ENCODE measurements at places on chromosomes 2 and 18. TPM values are rescaled to one million over a fixed set of nuclear protein-coding genes. Genes with fewer than 3 reads are reported as not detected.

ST6GAL2 gene
- total RNA-seq = not detected

GRCh38 chr2:23690421-23691105, 236.4 kb downstream of the ATAD2B start:
- no peak for DNase-seq

- DNase-seq = no peak
Measured at GRCh38 chr2:19120181-19120580, 238.2 kb downstream of the OSR1 start.

GRCh38 chr2:9166579-9167377, 39.8 kb upstream of the ASAP2 start:
- no peak for DNase-seq

- peak; percentile 14 for DNase-seq
Measured at GRCh38 chr2:61853086-61853846, 594 bp downstream of the FAM161A start.

CYS1 gene
- 0.26 TPM for total RNA-seq

- peak; percentile 51 for DNase-seq
Measured at GRCh38 chr2:163664610-163665009, 71.2 kb downstream of the FIGN start.

NTSR2 gene
- total RNA-seq = not detected

DNA sequence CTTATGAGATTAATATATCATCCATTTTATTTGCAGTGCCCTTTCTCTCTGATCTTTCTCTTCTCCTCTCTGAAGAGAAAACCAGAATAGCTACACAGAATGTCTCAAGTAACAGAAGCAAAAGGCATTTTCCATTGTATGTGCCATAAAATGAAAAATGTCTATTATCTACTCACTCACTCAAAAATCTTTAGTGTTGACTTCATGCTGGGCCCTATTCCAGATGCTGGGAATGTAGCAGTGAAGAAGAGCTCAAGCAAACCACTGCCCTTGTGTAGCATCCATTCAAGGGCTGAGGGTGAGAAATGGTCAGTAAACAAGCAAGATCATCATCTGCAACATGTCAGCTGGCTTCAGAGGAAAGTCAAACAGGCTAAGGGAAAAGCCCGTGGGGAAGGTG, 427.7 kb downstream of the METTL4 start:
- no peak for DNase-seq

DNA sequence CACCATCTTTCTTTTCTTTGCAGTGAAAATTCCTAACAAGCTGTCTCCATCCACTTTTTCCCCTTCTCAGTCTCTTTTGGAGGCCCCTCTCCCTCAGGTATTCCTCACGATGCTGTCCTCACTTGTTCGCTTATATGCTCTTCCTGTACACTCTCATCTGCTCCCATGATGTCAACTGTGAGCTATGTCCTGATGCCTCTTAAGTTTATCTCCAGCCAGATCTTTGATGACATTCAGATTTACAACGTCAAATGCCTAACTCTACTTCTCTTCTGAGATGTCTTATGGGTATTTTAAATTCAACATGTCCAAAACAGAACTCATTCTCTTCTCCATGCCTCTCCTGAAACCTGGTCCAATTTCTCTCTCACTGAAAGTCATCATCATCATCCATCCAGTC, 55.1 kb upstream of the SERTAD2 start:
- DNase-seq = no peak

ALPG gene
- not detected for total RNA-seq

DNA sequence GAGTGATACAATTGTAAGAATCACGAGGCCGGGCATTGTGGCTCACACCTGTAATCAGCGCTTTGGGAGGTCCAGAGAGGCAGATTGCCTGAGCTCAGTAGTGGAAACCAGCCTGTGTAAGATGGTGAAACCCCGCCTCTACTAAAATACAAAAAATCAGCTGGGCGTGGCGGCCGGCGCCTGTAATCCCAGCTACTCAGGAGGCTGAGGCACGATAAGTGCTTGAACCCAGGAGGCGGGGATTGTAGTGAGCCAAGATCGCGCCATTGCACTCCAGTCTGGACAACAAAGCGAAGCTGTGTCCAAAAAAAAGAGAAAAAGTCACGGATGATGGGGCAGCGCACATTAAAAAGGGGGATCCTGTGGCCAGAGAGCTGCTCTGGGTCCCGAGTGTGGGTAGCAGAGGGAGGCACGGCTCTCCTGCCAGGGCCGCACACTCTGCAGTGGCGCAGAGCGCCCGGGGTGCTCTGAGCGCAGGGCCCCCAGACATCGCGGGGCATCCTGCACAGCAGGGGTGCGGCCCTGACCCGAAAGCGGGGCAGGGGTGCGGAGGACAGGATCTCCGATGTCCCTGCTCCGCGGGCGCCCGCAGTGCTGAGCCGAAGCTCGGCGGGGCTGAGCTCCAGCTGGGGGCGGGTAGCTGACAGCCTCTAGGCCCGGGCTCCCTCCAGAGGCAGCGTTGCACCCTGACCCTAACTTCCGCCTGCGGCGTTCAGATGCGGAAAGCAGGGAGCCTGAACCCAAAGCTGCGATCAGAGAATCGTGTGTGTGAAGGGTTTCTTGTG, 30.4 kb upstream of the RAB6D start:
- DNase-seq = no peak

GRCh38 chr2:241103176-241103595, 1.1 kb upstream of the MTERF4 start:
- DNase-seq = no peak

GULP1 gene
- total RNA-seq = 39.2 TPM

SFXN5 gene
- total RNA-seq = 5.3 TPM

DNA sequence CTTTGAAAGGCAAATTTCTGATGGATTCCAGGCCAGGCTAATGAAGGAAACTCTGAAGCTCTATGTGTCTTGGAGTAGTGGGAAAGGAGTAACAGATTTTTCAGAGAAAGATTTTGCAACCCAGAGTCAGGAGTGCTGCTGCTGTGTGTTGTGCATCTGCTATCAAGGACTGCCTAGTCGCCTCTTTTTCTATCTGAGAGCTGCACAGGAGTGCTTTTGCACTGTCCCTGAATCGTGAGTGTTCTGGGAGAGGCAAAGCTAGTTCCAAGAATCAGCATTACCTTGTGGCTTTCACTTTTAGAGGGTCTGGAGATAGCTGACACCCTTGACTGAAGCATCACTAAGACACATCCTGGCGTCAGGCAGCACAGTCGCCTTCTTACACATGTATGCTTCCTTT, 336.4 kb downstream of the PARD3B start:
- DNase-seq = no peak

EHD3 gene
- total RNA-seq = 1.6 TPM

SNX17 gene
- 99.3 TPM for total RNA-seq
